ENCODE measurements at places on chromosomes 6 and 20.

GRCh38 chr20:20150241-20150640 lies 97.9 kb downstream of the CFAP61 start:
- no peak for DNase-seq

DNA sequence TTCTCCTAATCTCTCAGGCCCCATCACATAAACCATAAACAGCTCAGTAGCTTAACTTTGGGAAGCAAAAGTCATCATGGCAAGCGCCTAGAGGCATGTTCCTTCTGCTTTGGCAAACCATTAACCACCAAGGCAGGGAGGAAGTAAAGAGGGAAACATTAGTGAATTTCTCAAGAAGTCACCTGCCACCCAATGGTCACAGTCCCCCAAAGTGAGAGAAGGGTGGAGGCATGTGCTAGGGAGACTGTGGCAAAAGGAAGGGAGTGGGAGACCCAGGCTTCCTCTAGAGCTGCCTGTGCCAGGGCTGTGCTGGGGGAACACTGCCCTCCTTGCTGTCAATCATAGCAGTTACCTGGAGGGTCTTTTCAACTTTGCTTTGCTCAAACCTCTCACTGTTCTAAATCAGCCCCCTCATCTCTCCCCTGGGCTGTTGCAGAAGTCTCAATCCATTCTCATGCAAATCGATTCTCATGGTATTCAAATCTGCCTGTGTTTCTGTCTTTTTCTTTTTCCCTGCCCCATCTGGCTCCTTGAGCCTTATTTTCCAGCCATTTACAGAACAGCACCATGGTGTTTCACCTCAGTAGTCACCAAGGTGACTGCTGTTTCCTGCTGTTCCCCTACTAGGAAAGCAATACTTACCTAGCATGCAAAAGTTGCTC lies 1.8 kb upstream of the RNF24 start:
- DNase-seq = no peak

- no peak for DNase-seq
These were observed 105.7 kb downstream of the LCA5 start for GRCh38 chr6:79431537-79431933.

- DNase-seq = no peak
These were observed 9.4 kb upstream of the STX11 start for GRCh38 chr6:144140867-144141266.

- DNase-seq = no peak
These were observed 429.3 kb downstream of the PHF3 start for GRCh38 chr6:64064919-64065318.

DNA sequence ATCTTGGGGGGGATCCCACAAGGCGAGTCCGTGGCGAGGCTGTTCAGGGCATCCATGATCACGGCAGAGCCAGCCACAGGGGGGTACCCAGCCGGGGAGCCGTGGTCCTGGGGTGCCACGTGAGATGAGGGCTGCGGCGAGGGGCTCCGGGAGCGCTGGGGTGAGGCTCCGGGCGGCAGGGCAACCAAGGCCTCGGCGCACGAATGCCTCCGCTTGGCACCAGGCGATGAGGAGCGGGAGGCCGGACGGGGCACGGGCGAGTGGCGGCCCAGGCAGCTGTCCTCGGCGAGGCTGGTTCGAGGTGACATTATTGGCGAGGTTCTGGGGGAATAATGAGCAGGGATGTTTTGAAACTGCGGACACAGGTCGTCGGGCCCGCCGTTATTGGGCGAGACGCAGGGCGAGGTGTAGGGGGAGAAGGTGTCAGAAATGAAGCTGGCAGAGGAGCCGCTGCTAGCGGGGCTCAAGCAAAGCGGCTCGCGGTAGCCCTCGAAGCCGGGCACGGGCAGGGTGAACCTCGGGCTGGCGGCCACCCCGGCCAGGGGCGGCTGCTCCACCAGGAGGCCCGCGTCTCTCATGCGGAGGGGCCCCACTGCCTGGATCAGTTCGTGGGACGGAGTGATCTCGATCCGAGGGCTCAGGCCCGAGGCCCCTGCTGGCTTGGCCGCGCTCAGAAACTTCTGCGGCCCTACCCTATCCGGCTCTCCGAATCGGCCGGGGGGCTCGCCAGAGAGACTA lies 19.1 kb downstream of the NFATC2 start:
- DNase-seq = no peak

- no peak for DNase-seq
These were observed 58.7 kb downstream of the VAPB start for GRCh38 chr20:58447511-58448391.

- no peak for DNase-seq
These were observed 38.6 kb downstream of the HLA-DPB1 start for GRCh38 chr6:33114406-33114805.

DNA sequence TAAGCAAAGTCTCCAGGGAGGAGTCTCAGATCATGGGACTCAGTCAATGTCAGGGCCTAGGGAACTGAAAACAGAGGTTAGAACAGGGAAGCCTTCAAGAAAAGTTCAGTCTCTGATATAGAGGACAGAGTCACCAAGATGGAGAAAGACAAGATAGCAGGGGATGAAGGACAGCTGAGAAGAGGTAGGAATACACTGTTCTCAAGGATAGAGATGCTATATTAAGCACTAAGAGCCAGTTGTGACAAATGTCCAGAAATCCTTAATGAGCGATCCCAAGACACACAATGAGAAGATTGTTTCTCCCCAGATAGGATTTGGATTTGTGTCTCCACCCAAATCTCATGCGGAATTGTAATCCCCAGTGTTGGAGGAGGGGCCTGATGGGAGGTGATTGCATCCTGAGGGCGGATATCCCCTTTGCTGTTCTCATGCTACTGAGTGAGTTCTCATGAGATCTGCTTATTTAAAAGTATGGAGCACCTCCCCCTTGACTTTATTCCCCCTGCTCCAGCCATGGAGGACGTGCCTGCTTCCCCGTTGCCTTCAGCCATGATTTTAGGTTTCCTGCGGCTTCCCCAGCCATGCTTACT lies 168.2 kb downstream of the AKAP7 start:
- no peak for DNase-seq

DNA sequence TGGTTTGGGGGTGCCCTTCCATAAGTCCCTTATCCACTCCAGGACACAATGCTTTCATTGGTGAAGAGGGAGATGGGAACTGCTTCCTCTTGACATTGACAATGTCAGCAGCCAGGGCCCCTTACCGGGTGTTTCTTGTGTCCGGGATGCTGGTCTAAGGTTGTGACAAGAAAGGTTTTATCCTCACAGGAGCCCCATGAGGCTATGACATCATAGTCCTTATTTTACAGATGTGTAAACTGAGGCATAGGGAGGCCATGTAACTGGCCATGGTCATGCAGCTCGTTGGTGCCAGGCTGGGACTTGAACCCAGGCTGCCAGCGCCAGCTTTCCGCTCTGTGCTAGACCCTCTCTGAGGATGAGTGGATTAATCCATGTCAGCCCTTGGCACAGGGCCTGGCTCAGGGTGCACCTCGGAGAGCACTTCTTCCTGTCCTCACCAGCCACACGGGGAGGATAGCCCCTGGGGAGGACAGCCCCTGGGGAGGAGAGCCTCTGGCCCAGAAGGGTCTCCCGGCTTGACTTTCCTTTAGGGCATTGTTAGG lies 157.3 kb downstream of the SYCP2 start:
- DNase-seq = no peak

DNA sequence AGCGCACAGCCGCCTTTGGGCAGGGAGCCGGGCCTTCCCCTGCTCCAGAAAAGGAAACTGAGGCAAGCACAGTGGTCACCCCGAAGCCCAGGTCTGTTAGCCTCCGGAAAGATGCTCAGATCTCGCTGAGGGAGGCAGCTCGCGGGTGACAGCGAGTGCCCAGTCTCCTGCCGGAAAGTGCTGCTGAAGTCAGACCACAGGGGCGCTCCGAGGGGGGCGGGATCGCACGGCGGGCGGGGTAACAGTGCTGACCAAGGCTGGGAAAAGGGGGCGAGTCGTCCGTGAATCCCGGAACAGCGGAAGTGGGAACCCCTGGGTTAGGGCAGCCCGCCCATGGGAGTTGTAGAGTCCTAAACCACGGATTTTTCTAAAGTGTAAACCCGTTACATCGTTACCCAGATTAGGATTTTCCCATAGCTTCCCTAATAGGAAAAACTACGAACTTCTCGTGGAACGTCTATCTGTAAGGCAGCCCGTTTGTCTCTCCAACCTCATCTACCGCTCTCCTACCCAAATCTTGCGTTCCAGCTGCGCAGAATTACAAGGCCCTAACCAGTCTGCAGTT lies 504 bp downstream of the VPS16 start:
- no peak for DNase-seq

Data from DMS79 (cell line).